ENCODE measurements at places on chromosomes 4 and X.
A peak's percentile ranks its signal among the peaks of the same experiment; 100 is the strongest.

- no peak for DNase-seq
Observed at GRCh38 chr4:71185037-71185436, 153.8 kb upstream of the SLC4A4 start.

DNA sequence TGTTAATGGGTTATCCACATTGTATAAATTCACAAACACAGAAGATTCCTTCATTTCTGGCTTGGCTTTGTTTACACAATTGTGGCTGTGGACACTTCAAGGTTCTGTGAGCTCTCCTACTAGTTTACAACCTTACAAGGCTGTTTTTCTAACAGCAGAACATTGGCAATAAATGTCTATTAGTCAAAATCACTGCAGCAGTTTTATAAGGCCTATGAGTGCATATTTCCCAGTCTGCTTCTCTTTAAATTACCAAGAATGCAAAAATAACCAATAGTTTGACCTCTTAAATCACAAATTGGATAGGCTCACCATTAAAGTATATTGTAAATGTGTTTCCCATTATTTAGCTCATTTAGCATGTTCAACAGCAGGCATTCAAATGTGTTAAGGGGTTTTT lies 239.2 kb downstream of the DKK2 start:
- no peak for DNase-seq

GRCh38 chr4:165779950-165780670 lies 92.9 kb upstream of the TLL1 start:
- DNase-seq = no peak

GRCh38 chrX:154748712-154749339 lies 2.1 kb downstream of the GAB3 start:
- peak; percentile 7 for DNase-seq

DNA sequence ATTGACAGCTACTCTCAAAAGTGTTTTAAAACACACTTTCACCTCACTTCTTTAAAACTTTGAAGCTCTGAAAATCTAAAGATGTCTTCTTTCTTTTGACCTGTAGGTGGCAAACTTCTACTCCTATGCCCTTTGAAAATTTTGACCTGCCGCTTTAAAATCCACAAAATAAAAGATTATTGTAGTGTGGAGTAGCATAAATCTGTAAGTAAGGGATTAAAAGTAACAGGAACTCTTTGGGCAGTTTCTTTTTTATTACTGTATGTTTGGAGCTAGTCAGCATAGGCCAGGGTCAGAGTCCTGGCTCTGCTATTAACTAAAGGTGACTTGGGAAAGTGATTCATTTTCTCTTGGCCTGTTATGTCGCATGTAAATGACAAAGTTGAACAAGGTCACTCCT lies 25.5 kb downstream of the BBS12 start:
- no peak for DNase-seq

GRCh38 chr4:189001283-189001970 lies 862.2 kb downstream of the TRIML1 start:
- no peak for DNase-seq

- no peak for DNase-seq
Observed at GRCh38 chr4:13544606-13545393, 492 bp upstream of the NKX3-2 start.

DNA sequence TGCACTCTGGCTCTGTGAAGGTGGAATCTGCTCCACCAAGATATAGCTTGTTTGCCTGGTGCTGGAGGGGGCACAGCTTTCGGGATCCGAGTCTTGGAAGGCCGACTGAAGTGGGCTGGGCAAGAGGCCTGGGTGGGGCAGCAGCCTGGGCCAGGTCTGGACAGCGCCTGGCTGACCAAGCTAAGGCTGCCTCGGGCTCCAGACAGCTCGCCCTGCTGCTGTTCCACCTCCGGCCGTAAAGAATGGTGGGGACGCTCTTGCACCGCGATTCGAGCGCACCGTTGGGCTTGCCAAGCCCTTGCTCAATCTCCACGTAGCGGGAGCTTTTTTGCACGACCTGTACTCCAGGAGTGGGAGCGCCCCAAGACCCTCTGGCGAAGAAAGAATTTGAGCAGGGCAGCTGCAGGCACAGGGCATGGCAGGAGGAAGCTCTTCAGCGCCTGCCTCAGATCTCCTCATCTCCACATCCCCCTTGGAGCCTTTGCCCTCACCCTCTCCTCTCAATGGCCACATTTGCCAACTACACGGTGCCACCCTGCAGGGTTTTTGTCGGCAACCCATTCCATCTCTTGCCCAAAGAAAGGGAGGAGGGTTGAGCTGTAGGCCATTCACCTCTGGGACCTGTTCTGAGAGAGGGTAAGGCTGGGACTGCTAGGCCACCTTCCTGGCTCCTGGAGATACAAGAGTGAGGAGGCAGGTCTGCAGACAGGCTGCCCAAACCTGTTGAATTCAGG lies 18.9 kb downstream of the CNGA2 start:
- DNase-seq = no peak

- peak; percentile 1 for DNase-seq
Observed at GRCh38 chr4:105343146-105343931, 130.5 kb downstream of the PPA2 start.

- DNase-seq = no peak
Observed at GRCh38 chr4:57044996-57045395, 65.2 kb downstream of the IGFBP7 start.

DNA sequence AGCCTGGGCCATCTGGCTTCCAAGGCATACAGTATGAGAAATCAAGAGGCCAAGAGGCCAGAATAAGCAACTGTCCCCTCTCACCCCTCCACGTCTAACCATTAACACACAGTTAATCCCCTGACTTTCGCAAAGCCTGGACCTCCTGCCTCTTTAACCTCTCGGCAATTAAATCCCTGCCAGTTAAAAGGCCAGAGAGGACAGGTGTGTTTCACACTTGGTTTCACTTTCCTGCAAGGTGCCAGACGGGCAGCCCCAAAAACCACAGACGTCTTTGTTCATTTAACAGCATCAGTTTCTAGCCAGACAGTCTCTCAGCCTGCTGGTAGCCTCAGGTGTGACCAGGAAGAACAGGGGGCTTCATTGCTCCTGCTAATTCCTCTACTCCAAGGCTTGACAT lies 91.1 kb upstream of the KIT start:
- DNase-seq = no peak

GRCh38 chr4:74625981-74626380 lies 168.3 kb downstream of the BTC start:
- DNase-seq = no peak

DNA sequence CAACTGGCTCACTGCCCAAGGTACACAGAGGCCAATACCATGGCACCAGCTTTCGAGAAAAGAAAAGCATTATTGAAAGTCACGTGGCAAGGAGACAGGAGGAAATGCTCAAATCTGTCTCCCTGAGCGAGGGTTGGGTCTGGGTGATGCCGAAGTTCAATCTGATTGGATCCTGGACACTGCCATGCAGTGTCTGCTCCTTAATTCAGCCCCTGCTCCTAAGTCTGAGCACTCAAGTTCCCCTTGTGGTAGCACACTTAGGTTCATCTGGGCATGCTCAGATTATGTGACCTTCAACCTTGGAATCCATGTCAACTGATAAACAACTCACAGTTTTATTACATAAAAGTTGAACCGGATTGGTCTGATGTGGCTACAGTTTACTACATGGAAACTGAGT lies 512.6 kb upstream of the GALNT7 start:
- no peak for DNase-seq

GRCh38 chr4:85929961-85930665 lies 429.7 kb downstream of the MAPK10 start:
- no peak for DNase-seq

- no peak for DNase-seq
Observed at GRCh38 chr4:26071688-26072087, 157.7 kb downstream of the SMIM20 start.

GRCh38 chr4:2846172-2846571 lies 2.5 kb downstream of the ADD1 start:
- DNase-seq = no peak

DNA sequence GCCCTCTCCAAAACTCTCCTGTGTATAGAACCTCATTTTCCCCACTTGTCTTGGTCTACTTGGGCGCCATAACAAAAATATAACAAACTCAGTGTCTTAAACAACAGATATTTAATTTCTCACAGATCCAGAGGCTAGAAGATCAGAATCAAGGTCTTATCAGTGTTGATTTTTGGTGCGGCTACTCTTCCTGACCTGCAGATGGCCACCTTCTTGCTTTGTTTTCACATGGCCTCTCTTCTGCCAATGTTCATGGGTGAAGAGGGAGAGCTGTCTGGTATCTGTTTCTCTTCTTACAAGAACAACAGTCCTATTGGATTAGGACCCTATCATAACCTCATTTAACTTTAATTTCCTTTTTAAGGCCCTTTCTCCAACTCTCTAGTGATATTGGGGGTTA lies 177.3 kb downstream of the PABPC4L start:
- no peak for DNase-seq

DNA sequence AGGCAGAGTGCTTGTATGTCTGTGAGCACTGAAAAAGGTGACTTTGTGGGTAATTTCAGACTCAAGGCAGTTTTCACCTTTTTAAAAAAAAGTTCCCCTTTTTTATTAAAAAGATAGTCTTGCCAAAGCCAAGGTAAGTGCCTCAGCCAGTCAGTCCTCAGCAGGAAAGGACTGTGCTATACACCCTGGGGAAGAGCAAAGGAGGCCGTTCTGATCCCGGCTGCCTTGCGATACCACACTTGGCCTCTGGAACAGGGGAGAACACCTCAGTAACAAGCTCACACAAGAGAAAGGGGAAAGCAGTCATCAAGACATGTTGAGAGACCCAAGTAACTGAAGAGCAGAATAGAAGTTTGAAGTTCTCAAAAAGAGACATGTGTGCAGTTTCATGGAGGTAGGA lies 541.7 kb downstream of the BCOR start:
- DNase-seq = no peak

- DNase-seq = no peak
Observed at GRCh38 chr4:74503580-74503979, 58.6 kb downstream of the AREG start.

DNA sequence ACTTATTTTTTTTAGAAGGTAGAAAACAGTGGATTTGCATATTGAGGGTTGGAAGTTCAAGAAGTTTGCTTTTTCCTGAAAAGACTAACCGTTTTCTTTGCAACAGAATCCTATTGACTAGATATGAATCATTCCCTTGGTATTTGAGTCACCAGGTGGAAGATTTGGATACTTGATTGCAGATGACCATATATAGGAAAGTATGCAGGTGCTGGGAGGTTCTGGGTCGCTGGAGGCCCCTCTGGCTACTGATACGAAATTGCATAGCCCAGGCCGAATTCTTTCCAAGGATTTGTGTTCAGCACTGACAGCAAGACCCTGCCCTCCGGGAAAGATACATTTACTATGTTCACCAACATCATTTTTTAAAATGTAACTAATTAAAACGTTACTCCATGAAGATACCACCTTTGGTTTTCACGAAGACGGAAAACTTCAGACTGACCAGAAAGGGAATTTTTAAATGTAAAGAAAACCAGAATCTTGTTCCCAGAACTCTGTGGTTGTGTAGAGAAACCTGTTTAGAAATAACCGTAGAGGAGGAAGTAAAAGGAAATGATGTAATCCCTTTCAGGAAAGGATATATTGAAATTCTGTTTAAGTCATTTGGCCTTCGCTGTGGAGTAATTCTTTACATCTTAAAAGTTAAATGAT lies 946 bp downstream of the ANXA3 start:
- DNase-seq = no peak

- DNase-seq = no peak
Observed at GRCh38 chr4:11675051-11675800, 246.5 kb upstream of the HS3ST1 start.

- no peak for DNase-seq
Observed at GRCh38 chrX:96764864-96765263, 80.2 kb downstream of the DIAPH2 start.

DNA sequence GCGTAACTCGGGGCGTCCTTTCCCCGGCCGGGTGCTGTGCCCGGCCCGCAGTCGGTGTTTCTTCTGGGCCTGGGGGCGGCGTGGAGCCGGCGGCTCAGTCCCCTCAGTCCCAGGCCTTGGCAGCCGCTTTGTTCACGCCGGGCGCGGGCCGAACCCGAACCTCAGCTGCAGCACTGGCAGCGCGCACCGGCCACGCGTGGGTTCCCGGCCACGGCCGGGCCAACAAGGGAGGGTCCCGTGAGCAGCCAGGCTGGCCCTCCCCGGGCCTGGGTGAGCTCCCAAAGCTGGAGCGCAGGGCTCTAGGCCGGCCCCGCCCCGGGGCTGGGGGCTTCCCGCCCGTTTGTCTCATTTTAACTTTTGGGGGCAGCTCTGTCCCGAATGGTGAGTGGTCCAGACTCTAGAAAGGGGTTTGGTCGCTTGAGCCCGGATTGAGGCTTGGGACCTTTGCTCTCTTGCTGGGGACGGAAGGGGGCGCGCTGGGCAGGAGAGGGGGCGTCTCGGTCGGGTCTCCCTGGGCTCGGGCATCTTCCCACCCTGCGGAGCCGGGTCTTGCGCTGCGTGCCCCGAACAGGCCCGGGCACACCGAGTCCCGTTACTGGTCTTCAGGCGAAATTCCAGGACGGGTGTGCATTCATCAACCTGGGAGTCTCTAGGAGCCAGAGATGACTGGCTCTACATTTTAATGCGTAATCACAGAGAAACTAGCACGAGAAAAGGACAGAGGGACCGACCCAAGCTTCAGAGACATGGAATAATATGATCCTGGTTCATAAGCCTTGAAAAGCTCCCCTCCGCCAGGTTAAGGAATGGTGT lies 177.1 kb downstream of the CBR4 start:
- no peak for DNase-seq

- DNase-seq = no peak
Observed at GRCh38 chr4:184536065-184536880, 61.9 kb upstream of the IRF2 start.

DNA sequence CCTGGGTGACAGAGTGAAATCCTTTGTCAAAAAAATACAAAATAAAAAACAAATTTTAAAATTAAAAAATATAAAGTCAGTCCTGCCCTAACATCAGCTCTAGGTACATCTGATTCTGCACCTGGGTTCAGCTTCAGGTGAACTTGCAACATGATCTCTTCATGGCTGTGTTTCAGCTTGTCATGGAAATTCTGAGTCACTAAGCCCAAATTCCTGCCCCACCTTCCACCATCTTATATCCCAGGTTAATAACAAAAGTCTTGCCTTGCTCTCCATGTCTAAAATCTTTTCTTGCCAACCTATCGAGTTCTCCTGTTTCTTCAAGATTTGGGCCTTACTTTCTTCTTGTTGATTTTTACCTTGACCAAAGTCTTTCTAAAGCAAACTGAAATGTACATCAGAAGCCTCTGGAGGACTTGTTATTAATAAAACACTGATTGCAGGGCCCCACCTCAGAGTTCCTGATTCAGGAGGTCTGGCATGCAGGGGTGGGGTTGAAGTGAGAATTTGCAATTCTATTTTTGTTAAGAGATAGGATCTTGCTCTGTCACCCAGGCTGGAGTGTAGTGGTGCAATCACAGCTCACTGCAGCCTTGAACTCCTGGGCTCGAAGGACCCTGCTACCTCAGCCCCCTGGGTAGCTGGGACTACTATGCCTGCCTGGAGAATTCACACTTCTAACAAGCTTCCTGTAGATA lies 125.8 kb upstream of the VCX3A start:
- no peak for DNase-seq

Measured in NCI-H1436 treated with DMSO at 0.1 percent for 48 hours (cell line).